ENCODE measurements at places on chromosomes 1 and 21.

GRCh38 chr1:13523780-13524477, 10.1 kb upstream of the LRRC38 start:
- no peak for DNase-seq

DNA sequence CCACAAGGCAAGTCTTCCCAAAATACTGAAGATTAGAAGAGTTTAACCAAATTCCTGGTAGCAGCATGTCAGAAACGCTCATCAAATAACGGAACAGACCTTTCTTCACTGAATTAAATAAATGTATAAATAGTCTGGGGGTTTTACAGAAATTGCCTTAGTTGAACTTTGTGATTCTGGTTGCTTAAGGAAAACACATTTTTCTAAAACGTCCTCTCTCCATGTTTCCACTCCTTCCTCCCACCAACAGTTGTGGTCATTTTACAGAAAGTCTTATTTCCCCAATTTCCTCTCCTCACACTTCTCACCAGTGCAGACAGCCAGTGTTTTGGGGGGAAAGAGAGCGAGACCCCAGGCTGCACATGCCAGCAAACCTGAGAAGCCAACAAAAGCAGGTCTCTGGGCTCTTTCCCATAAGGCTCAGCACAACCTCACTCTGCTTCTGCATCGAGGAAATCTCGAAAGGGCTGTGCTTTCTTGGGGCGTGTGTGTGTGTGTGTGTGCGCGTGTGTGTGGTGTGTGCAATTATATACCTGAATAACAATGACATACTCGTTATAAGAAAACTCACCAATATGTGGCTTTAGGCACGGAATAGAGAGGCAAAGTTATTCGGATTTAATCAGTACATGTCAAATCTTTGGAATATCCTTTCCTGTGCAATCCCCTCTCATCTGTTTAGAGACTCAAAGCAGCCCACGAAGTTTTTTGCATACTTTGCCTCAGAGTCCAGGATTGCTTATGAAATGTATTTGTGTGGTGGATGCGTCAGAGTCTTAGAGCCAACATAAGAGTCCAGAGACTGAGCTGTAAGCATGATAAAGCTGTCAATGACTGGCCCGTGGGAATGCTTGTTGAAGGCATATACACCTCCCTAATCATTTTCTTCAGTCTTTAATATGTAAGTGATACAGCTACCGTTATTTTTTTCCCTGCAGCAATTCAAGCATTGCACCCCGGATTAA, 2.0 kb downstream of the KCNJ15 start:
- no peak for DNase-seq

DNA sequence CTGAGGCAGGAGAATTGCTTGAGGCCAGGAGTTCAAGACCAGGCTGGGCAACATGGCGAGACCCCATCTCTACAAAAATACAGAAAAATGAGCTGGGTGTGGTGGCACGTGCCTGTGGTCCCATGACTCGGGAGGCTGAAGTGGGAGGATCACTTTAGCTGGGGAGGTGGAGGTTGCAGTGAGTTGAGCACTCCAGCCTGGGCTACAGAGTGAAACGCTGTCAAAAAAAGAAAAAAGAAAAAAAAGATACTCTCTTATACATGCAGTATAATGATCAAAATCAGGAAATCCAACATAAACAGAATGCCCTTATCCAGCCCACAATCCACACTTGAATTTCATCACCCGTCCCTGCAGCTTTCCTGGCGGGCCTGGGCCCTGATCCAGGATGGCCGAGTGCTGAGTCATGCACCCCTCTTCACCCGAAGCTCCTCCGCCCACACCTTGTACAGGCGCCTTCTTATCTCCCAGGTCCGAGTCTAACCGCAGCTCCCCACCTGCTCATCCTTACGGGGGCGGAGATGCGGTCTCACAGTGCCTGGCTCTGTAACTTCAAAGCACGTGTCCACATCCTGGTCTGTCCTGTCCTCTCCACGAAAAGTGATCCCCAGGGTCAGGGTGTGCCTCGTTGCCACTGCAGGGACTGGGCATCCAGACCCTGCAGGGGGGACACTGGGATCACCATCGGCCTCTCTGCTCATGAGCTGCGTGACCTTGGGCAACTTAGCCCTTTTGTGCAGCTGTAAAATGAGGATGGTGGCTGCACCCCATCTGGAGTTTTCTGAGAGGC, 120.2 kb upstream of the SLC45A1 start:
- DNase-seq: no peak

DNA sequence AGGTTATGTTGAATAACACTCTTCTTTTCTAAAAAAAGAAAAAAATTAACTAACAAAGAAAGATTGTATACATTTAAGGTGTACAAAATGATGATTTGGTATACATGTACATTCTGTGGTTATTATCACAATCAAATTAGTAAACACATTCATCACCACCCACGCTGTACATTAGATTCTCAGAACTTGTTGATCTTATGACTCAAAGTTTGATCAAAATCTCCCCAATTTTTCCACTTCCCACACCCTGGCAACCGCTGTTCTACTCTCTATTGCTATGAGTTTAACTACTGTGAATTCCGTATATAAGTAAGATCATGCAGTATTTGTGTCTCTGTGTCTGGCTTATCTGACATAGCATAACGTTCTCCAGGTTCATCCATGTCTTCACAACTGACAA, 469.5 kb upstream of the CHRM3 start:
- DNase-seq: no peak

- DNase-seq: no peak
These were observed 8.3 kb upstream of the GPR61 start for GRCh38 chr1:109531380-109531779.

GRCh38 chr1:23964790-23965740, 5.4 kb downstream of the PNRC2 start:
- DNase-seq: no peak

DNA sequence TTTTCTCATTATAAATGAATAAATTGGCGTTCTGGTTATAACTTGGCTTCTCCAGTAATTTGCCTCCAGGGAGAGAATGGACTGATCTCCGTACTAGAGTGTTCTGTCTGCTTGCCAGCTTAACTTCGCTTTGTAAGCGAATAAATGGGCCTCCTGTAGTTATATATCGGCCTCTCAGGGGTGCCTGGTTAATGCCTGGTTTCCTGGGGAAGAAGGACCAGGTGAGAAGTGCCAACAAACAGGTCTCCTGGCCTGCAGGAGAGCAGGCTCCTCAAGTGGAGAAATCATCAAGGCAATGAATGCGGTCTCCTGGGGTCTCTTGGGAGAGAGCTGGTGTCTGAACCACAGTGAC, 107.4 kb upstream of the SERBP1 start:
- no peak for DNase-seq

GRCh38 chr1:210669951-210670350, 341.2 kb downstream of the HHAT start:
- DNase-seq: no peak

- DNase-seq: no peak
These were observed 44.5 kb downstream of the DDR2 start for GRCh38 chr1:162676750-162677149.

DNA sequence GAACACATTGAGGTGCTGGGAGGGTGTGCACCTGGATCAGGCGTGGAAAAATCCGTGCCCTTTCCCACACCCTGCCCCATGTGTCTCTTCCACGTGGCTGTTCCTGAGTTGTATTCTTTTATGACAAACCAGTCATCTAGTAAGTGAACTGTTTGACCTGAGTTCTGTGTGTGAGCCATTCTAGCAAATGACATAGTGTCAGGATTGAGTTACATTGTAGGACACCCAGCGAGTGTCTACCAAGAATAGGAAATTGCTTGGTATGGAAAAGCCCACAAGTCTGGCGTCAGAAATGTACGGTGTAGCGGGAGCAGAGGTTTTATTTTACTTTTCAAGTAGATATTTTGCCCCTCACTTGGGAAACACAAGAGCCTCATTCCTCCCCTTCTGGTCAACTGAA, 1.2 kb upstream of the MRAP start:
- DNase-seq: no peak

- DNase-seq: no peak
These were observed 5.2 kb downstream of the EEIG2 start for GRCh38 chr1:108565081-108565480.

DNA sequence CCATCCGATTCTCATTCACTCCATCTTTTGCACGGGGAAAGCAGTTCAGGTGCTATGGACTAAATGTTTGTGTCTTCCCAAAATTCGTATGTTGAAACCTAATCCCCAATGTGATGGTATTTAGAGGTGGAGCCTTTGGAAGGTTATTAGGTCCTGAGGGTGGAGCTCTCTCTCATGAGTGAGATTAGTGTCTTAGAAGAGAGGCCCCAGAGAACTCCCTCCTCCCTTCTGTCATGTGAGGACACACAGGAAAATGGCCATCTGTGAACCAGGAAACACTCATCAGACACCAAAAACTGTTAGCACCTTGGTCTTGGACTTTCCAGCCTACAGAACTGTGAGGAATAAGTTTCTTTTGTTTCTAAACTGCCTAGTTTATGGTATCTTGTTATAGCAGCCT, 15.8 kb upstream of the CCDC190 start:
- no peak for DNase-seq

- no peak for DNase-seq
These were observed 7.4 kb downstream of the PLEKHM2 start for GRCh38 chr1:15691434-15692032.

- no peak for DNase-seq
These were observed 15.4 kb upstream of the ZDHHC18 start for GRCh38 chr1:26811057-26811456.

DNA sequence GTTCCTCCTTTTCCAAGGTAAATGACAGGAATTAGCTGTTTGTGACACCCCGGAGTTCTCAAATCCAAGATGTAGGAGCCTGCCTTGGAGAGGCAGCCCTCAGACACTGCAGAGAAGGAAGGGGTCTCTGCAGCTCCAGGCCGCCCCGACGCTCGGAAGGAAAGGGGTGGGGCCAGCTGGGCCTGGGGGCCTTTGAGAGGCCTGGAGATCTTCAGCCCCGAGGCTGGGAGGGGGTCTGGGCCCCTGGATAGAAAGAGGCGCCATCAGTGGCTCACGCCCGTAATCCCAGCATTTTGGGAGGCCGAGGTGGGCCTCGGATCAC, 1.1 kb upstream of the TNFRSF18 start:
- DNase-seq: no peak

GRCh38 chr1:169630006-169630405, at the start of gene SELP:
SELP (minus strand) TSS chr1:169630124; CDS start chr1:169630074, 50 bp downstream.
- no peak for DNase-seq

GRCh38 chr1:92259350-92259749, 39.4 kb downstream of the GLMN start:
- no peak for DNase-seq

DNA sequence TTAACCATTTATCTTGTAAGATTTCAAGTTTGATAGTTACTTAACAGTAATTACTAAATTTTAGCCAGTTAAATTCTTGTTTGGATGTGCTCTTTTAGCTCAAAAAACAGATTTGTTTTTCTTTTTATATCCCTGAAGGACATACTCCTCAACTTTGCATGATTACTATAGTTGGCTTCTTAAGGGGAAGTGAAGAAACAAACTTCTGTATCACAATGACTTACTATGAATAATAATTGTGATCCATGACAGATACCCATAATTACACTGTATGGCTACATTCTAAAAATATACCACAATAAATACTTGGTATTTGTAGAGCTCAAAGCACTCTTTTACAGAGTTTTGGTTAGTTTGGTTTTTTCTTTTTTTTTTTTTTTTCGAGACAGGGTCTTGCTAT, 55.8 kb downstream of the IARS2 start:
- no peak for DNase-seq

DNA sequence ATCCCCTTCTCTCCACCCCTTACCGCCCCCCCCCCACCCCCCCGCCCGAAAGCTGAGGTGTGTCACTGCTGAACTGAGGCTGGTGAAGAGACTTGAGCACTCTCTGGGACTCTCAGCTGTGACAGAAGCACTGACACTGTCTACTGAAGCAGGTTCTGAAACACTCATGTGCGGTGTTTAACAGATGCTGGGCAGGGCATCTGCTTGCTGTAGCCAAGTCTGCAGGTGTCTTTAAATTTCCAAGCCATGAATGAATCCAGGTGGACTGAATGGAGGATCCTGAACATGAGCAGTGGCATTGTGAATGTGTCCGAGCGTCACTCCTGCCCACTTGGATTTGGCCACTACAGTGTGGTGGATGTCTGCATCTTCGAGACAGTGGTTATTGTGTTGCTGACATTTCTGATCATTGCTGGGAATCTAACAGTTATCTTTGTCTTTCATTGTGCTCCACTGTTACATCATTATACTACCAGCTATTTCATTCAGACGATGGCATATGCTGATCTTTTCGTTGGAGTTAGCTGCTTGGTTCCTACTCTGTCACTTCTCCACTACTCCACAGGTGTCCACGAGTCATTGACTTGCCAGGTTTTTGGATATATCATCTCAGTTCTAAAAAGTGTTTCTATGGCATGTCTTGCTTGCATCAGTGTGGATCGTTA, at the start of gene GPR52:
Gene GPR52, plus strand, starts transcription at position 99 of the 665 bp plus-strand sequence. Its CDS starts 148 bp downstream, at position 247.
- DNase-seq: no peak

DNA sequence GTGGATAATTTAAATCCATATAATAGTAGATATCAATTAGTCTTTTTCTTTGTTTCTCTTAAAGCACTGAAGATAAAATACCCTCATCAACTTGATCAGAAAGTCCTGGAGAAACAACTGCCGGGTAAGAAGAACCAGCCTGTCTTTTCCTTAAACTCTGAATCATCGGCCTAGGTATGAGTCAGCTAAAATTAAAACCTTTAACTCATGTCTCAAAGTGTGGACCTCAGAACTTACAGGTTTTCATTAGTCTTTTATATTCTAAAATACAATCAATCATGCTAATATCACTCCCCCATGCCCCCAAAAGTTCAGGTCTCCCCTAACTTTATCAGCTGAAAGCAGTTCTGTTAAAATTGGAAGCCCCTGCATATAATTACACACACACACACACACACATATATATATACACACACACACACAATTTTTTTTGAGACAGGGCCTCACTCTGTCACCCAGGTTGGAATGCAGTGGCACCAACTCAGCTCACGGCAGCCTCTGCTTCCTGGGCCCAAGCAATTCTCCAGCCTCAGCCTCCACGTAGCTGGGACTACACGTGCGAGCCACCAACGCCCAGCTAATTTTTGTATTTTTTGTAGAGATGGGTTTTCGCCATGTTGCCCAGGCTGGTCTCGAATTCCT, 61.3 kb downstream of the B3GALNT2 start:
- no peak for DNase-seq

DNA sequence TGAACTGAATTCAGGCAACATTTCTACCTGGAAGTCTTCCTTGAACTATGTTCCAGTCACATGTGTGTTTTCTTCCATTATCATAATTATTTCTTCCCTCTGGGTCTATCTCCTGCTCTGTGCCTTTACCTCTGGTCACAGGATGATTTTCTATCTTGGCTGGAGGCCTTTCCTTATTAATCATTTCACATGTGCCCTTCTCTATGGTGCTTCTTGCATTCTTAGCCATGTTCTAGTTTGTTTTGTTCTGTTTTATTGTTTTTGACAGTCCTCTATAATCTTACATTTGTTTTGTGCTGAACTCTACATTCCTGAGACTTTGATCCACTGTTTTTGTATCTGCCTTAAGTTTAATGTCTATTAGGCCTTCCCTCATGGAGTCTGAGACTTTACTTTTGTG, 51.0 kb downstream of the SGIP1 start:
- DNase-seq: no peak

All from esophagus squamous epithelium (tissue), 5 donors.